ENCODE measurements at places on chromosomes 2 and 18. TPM values are rescaled to one million over a fixed set of nuclear protein-coding genes. Genes with fewer than 3 reads are reported as not detected.

The GNAL gene
- 5.3 TPM for total RNA-seq

The MATN3 gene
- not detected for total RNA-seq

DNA sequence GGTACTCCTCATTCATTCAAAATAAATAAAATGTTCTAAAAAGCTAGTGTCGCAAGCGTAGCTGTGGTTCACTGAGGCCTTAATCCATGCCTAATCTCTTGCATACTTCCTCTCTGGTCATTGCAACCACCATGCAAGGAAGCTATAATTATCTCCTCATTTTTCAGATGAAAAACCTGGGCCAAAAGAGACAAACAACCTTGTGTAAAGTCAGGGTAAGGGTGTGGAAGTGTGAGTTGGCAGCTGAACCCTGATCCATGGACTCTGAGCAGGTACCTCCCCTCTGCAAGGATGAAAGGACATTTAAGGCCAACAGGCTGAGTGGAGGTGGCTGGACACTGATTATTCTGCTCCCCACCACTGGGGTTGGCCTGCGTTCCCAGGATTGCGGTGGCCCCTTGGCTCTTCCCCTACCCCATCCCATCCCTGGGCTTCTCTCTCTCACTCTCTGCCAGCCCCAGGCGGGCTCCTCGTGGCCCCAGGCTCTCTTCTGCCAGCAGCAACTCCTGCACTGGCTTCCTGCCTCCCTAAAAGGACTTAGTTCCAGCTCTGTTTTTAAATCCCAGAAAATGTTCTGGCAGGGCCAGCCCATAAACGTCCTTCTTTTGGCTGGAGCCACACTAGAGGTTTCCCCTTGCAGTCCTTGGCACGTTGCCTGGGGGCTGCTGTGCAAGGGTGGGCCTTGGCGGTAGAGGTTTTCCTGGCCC lies 72.0 kb upstream of the AFF3 start:
- DNase-seq = peak; percentile 35

GRCh38 chr18:50981381-50981780 lies 13.5 kb downstream of the ELAC1 start:
- no peak for DNase-seq

GRCh38 chr2:158724803-158725381 lies 70.2 kb upstream of the DAPL1 start:
- DNase-seq = no peak

- DNase-seq = no peak
These were observed 315.6 kb downstream of the IRS1 start for GRCh38 chr2:226483745-226484619.

- no peak for DNase-seq
These were observed 7.7 kb downstream of the CD302 start for GRCh38 chr2:159790323-159790722.

The ARHGAP25 gene
- 8.8 TPM for total RNA-seq

DNA sequence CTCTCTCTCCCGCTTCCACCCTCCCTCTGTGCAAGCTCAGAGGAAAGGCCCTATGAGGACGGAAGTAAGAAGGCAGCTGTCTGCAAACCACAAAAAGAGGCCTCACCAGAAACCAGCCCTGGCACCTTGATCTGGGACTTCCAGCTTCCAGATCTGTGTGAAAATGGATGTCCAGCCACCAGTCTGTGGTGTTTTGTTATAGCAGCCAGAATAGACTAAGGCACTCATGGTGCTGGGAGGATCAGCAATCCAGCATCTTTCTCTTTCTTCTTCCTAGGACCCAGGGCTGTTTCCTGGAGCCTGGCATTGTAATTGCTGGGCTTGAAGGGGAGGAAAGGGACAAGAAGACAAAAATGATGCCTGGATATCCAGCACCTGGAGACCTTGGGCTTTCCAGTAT lies 122.5 kb downstream of the SOCS6 start:
- DNase-seq = no peak

DNA sequence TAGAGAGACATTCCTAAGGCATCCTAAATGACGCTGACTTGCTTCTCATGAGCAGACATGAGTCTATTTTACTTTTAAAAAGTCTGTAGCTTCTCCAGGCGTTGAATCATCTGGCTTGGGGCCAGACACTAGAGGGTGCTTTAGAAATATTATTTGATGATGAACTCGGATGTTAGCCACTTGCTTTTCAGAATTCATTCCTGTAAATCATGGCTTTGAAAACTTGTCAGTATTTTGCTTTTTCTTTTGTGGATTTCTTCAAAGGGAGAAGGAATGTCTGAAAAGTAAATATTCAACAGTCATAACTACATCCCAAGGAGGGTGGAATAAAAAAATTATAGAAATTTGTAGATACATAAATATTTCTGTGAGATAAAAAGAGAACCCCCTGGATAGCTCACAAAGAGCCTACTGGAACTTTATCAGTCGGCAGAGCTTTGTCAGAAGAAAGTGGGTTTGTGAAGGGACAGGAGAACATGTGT lies 370.8 kb downstream of the OSR1 start:
- DNase-seq = no peak

DNA sequence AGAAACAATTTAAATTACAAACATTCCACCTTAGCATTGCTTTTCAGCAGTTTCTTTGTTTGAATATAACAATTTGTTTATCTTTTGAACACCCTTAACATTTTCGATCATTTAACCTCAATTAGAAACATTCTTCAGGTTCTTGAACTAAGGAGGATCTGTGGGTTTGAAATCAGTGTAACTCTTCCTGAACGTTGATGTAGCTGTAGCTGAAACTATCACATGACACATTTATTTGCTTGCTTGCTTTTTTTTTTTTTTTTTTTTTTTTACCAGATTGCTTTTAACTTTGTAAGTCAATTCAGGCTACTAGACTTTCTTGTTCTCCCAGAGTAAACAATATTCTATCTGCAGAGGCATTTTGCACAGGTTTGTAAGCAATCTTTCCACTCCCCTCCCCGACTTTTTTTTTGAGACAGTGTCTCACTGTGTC lies 47.6 kb downstream of the GPD2 start:
- no peak for DNase-seq

The FLACC1 gene
- total RNA-seq = 3.5 TPM

The IFT172 gene
- total RNA-seq = 62.4 TPM

DNA sequence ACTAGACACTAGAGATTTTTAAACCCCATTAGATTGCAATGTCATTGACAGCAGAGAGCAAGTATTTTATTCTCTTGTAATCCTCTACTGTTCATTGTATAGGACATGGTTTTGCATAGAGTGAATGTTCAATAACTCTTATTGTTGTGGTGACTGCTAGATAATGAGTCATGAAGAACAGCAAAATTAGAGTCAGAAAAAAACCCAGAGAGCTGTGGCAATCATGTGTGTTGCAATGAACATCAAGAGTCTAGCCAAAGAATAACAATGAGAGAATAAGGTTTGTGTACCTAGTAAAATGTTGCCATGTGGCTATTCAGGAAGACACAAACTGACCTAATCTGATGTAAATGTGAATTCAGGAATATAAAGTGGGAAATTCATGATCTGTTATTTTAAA lies 684.0 kb downstream of the DSC3 start:
- DNase-seq = no peak

- DNase-seq = no peak
These were observed 818.9 kb upstream of the ACVR2A start for GRCh38 chr2:147025646-147026585.

GRCh38 chr2:47002480-47003381 lies 87.1 kb upstream of the MCFD2 start:
- no peak for DNase-seq
